ENCODE measurements at places on chromosomes 3 and 15.

- DNase-seq: no peak
Observed at GRCh38 chr3:54228806-54229205, 106.5 kb downstream of the CACNA2D3 start.

DNA sequence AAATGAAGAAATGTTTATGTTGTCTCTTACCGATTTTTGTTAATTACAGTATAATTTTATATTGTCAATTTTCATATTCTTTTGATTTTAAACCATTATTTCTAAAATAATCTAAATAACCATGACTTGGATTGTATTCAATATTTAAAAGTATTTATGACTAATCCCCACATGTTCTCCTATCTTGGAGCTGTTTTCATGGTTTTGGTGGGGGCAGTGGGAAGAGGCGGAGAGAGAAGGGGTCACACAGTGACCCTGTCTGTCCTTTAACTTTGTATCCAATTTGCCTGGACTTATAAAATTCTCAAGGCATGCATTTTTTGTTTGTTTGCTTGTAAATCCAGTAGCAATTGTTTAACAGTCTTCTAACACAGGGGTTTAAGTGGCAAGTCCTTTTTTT lies 407.4 kb downstream of the NTRK3 start:
- DNase-seq: no peak

- no peak for DNase-seq
Observed at GRCh38 chr3:179297971-179298725, 24.7 kb upstream of the ZNF639 start.

GRCh38 chr15:87080547-87080946 lies 1000.9 kb downstream of the AGBL1 start:
- no peak for DNase-seq

- DNase-seq: no peak
Observed at GRCh38 chr3:140521751-140522445, 156.0 kb upstream of the TRIM42 start.

DNA sequence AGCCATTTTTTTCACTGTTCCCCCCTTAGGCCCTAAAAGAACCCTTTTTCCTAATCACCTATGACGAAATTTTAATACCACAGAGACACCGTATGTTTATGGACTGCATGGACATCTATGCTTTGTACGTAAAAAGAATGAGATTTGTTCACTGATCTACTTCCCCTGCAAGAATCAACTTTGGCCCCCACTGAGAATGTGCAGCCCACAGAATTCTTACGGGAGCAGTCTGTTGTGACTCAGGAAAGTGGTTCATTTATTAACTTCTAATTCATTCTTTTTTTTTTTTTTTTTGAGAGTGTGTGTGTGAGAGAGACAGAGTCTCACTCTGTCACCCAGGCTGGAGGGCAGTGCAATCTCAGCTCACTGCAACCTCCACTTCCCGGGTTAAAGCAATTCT lies 17.6 kb downstream of the EIF4E3 start:
- no peak for DNase-seq

GRCh38 chr15:71003319-71003718 lies 110.7 kb downstream of the LRRC49 start:
- DNase-seq: no peak

GRCh38 chr15:34366271-34367065 lies 528 bp downstream of the LPCAT4 start:
- DNase-seq: peak; percentile 44

GRCh38 chr3:127022849-127023248 lies 39.9 kb downstream of the PLXNA1 start:
- DNase-seq: no peak

- no peak for DNase-seq
Observed at GRCh38 chr3:114384558-114384903, 90.7 kb downstream of the TIGIT start.

- no peak for DNase-seq
Observed at GRCh38 chr3:29559741-29560465, 279.0 kb downstream of the RBMS3 start.

DNA sequence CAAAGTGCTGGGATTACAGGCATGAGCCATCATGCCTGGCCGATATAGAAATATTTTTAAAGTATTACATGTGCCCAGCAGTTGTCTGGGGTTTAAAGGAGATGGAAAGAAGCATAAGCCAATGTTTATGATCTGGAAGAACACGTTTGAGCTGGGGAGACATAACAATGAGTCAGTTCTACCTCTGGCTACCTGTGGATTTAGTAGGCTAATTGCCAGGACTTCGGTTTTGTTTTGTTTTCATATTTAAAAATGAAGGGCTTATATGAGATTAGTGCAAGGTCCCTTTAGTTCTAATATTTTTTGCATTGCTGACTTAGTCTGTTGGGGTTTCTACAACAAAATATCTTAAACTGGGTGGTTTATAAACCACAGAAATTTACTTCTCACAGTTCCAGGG lies 22.9 kb upstream of the TNFSF10 start:
- DNase-seq: no peak

- DNase-seq: no peak
Observed at GRCh38 chr15:99209326-99209725, 40.1 kb downstream of the TTC23 start.

GRCh38 chr3:63030666-63031065 lies 155.4 kb upstream of the CADPS start:
- DNase-seq: no peak

- no peak for DNase-seq
Observed at GRCh38 chr3:26452363-26452762, 170.2 kb upstream of the LRRC3B start.

DNA sequence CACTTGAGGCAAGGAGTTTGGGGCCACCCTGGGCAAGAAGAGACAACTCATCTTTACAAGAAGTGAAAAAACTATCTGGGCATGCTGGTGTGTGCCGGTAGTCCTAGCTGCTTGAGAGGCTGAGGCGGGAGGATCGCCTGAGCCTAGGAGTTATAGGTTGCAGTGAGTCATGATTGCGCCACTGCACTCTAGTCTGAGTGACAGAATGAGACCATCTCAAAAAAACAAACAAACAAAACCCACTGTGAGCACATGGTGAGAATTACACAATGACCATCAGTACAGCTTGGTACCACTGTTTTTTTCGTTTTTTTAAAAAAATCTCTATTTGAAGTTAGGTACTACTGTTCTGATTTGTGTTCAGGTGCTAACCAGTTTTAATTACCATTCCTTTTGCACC lies 13.6 kb downstream of the VPS39 start:
- DNase-seq: no peak

GRCh38 chr3:11495948-11496557 lies 147.7 kb downstream of the VGLL4 start:
- DNase-seq: no peak

DNA sequence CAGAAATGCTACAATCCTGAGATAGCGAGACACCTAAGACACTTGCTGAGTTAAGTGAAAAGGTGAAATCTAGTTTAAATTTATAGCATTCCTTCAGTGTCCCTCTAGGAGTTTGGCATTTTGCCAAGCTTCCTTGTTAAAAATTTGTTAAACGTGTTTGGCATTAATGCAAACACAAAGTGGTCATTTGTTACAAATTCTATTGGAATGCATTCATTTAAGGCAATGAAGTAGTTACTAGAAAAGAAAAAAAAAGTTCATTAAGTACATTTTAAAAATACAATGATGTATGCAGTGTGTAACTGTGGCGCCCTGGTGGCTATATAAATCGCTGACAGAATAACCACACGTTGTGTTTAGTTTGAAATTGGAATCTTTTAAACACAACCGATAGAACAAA lies 31.3 kb upstream of the WNT5A start:
- no peak for DNase-seq

DNA sequence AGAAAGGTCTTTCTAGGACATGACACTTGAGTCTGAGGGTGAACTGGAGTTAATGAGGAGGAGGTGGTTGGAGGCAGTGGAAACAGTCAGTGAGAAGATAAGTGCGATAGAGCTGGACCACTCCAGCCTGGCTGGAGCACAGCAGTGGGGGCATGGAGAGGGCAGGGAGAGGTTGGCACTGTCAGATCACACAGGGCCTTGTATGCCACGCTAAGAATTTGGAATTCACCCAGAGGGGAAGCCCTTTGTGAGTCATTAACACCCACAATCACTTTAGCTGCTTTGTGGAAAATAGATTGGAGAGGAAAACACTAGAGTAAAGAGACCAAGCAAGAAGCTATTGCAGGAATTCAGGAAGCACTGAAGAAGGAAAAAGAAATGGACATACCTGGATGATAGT lies 83.3 kb downstream of the ZNF621 start:
- DNase-seq: no peak

DNA sequence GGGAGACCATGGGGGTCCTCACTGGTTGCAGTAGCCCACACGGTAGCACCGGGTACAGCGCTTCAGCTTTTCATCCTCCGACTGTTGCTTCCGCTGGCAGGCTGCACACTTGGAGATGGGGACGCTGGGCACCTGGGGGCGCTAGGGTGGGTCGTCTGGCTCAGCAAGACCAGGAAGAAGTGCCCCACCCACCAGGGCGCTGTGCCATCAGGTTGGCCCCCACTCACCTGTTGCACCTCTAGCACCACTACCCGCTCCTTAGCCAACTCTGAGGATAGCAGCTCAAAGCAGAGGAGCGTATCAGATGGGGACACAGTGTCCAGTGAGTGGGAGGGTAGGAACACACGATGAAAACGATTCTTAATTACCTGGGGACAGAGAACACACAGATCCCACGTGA lies 7.7 kb upstream of the QARS1 start:
- DNase-seq: no peak

GRCh38 chr15:99371180-99372103 lies 120.2 kb downstream of the LRRC28 start:
- DNase-seq: no peak

DNA sequence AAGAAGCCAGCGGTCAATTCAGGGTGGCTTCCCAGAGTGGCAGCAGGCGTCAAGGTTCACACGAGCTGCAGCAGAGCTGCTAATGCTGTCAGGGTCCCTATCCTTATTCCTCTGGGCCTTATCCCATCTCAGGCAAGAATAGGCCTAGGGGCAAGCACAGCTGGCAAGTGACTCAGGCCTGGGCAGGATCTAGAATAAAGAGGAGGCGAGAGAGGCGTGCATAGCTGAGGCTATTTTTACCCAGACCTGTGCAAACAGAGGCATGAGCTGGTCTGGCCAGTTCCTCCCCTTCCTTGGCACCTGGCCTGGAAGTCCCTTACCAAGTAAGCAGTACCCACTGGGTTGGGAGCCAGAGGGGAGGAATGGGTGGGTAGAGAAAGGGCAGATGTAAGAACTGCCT lies 12.2 kb upstream of the VIPR1 start:
- DNase-seq: peak; percentile 66

- DNase-seq: peak; percentile 33
Observed at GRCh38 chr3:135706758-135707375, 258.7 kb upstream of the PPP2R3A start.

DNA sequence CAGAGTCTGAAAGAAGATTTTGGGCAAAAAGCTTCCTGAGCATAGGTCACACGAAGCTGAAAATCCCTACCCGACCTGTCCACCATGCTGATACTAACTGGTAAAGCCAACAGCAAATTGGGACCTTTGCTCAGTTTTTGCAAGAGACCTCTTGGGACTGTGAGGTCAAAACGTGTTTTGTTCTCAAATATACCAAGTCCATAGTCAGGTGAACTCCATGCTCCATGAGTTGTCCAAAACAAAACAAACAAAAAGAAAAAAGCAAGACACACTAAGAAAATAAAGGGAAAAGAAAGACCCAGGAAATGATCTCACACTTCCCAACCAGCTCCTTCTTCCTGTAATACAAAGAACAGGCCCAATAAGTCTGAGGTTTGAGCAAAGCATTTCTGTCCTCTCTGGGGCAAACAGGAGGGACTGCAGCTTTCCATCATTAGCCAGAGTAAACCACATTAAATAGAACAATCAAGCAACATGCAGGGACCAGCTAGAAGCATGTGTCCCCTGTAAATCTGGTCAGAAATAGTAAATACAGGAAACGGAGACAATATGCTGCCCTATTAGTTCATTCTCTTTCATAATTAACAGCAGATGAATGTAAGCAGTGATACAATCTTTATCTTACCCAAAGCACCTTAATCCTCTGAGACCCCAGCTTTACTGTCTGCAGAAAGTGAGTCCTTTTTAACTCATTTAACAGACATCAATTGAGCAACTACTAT lies 125.0 kb upstream of the LIPC start:
- DNase-seq: no peak

GRCh38 chr3:107988460-107989175 lies 102.2 kb downstream of the CD47 start:
- no peak for DNase-seq

- DNase-seq: no peak
Observed at GRCh38 chr15:70039917-70040316, 57.8 kb downstream of the TLE3 start.

GRCh38 chr15:47206358-47206978 lies 510.8 kb upstream of the SEMA6D start:
- DNase-seq: no peak

GRCh38 chr3:42755681-42756578 lies 17.1 kb downstream of the CCDC13 start:
- peak; percentile 73 for DNase-seq

- no peak for DNase-seq
Observed at GRCh38 chr3:134337071-134337482, 37.2 kb downstream of the AMOTL2 start.

- peak; percentile 56 for DNase-seq
Observed at GRCh38 chr3:24640330-24640877, 145.8 kb upstream of the THRB start.

Data from Ammon's horn (tissue), 1 donor.